Bone marrow (tissue), 2 donors: ENCODE measurements at places on chromosomes 1 and 21.

DNA sequence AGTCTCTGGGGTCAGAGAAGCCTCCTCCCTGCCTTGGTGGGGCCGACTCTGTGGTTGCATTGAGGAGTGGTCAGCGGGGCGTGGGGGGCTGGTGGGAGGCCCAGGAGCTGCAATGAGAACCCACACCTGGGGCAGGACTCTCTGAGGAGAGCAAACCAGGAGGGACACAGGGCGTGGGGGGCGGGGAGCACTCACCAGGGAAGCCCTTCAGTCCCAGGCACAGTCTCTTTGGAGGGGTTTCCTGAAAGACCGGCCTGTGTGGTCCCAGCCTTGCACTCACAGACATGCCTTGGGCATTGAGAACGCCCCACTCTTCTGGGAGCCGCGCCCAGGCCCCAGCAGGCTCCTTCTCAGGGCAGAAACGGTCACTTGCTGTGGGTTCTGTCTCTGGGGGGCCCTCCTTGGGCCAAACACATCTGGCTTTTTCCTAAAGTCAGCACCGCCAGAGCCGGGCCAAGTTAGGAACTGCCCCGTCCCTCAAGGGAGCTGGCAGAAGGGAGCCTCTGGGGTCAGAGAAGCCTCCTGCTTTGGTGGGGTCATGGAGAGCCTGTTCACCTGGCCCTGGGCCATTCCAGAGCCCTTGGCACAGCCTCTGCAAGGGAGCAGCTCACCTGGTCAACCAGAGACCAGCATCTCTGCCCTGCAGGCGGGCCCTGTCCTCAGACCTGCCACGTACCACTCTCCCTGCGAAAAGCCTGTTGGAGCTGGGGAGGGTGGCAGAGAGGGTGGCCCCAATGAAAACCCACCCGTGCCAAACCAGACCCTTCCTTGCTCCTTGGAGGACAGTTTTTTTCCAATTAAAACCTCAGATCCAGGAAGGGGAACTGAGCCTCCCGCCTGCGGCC, 59.9 kb upstream of the TTC34 start:
- DNase-seq: no peak

DNA sequence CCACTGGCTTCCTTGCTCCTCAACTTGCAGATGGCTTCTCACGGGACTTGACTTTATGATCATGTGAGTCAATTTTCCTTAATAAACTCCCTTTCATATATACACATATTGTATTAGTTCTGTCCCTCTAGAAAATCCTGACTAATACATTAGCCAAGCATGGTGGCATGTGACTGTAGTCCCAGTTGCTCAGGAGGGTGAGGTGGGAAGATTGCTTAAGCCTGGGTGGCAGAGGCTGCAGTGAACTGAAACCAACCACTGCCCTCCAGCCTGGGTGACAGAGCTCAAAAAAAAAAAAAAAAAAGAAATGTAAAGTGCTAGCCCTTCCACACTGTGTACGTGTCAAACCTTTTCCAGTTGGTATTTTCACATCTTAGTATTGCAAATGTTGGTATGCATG, 857.0 kb downstream of the LTN1 start:
- DNase-seq: no peak

- no peak for DNase-seq
Measured at GRCh38 chr21:25638660-25639550, at the start of gene JAM2. Gene JAM2 (plus strand): TSS chr21:25639258. CDS start chr21:25639822, 564 bp downstream.

- no peak for DNase-seq
Measured at GRCh38 chr1:82099170-82099569, 298.4 kb downstream of the ADGRL2 start.

- no peak for DNase-seq
Measured at GRCh38 chr1:6861075-6861724, 75.9 kb downstream of the CAMTA1 start.

GRCh38 chr21:45529785-45530422, 12.3 kb downstream of the SLC19A1 start:
- DNase-seq: no peak

- DNase-seq: no peak
Measured at GRCh38 chr1:27360159-27361043, 6.4 kb downstream of the MAP3K6 start.

DNA sequence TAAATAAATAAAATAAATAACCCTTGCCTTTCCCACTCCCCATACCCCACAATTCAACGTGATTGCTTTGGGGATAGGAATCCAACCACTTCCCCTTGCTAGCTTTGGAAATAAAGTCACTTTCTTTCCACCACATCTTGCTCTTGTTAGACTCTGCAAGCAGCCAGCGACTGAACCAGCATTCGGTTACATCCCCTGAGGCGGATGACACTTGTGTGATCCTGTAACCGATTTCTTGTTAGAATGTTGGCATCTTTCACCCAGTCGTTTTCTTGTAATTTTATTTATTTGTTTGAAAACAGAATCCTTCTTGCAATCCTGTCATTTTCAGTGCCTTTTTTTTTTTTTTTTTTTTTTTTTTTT, 1.6 kb upstream of the IFNGR2 start:
- DNase-seq: no peak

DNA sequence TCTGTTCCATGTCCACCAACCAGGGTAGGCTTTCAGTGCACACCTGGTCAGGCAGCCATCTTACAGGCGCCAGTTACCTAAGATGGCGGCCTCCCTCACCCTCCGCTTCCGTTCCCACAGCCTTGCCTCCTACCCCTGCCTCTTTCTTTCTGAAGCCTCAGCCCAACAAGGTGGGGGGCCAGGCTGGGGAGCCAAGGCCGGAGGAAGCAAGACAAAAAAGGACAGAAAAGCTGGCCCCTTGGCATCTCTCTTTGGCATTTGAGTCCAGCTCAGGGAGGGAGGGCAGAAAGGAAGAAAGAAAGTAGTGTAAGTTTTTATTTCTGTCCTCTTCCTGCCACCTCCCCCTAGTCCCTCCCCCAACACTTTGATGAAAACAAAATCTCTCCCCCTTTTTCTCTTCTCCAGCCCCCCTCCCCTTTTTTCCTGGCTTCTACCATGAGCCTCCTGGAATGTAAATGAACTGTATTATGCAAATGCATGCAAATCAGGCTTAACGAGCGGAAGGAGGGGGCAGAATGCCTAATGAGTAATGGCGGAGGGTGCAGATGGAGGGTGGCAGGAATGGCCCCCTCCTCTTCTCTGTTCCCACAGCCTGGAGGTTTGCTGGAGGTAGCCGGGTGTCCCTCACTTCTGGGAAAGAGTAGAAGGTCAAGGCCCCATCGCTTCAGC, 43.8 kb downstream of the RHBG start:
- no peak for DNase-seq

- DNase-seq: no peak
Measured at GRCh38 chr1:209883341-209883971, 54.6 kb upstream of the SYT14 start.

- DNase-seq: no peak
Measured at GRCh38 chr1:11399250-11399649, 79.7 kb upstream of the DISP3 start.

DNA sequence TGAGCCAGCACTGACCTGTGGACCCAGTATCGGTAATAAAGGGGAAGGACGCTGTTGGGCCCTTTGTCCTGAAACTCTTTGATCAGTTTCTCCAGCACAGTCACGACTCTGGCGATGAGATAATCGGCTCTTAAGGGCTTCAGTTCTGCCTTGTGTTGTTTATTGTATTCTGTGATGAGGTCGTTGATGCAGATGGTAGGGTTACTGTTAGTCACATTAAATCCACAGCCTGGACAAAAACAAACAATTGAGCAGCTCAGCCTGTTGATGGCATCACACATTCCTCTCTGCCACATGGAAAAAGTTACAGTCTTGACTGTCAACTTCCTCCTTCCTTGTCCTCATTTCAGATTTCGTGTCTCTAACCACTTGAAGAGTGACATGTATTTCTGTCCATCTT, 57.6 kb downstream of the SIM2 start:
- DNase-seq: no peak

GRCh38 chr1:152566681-152567080, at the start of gene LCE3E:
Gene LCE3E (minus strand): TSS chr1:152566780. CDS start chr1:152566208, 572 bp downstream.
- no peak for DNase-seq

DNA sequence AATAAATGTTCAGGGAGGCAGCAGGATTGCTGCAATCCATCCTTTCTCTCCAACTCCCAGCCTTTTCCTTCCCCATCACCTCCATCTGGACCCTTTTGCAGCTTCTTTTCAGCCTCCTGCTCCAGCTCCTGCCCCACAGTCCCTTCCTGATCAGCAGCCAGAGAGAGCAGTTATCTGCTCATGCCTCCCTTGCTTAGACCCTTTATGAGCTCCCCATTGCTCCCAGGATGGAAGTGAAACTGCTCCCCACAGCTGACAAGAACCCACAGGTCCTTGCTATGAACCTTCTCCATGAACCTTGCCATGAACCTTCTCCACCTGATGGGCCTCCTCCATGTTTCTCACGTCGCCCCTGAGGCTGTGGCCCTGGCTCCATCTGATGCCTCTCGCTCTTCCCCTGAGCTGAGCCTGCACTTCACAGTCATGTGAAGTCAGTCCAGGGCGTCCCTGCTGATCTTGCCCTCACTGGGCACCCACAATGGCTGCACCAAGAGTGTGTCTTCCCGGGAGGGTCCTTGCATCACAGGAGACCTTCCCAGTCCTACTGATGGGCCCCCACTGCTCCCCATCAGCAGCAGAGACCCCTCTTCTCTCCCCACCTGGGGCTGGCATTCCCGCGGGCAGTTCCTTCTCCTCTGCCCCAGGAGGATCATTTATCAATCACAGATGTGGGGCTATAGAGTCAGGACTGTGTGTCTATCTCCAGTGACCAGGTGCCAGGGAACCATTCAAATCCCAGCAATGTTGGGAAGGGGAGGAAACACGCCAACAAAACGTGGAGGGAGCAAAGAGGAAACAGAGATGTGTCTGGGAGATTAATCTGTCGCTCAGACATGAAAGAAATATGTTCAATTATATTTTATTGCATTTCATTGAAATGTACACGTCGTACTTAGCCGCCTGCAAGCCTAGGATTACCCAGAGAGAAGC, 73.1 kb downstream of the MATN1 start:
- no peak for DNase-seq

DNA sequence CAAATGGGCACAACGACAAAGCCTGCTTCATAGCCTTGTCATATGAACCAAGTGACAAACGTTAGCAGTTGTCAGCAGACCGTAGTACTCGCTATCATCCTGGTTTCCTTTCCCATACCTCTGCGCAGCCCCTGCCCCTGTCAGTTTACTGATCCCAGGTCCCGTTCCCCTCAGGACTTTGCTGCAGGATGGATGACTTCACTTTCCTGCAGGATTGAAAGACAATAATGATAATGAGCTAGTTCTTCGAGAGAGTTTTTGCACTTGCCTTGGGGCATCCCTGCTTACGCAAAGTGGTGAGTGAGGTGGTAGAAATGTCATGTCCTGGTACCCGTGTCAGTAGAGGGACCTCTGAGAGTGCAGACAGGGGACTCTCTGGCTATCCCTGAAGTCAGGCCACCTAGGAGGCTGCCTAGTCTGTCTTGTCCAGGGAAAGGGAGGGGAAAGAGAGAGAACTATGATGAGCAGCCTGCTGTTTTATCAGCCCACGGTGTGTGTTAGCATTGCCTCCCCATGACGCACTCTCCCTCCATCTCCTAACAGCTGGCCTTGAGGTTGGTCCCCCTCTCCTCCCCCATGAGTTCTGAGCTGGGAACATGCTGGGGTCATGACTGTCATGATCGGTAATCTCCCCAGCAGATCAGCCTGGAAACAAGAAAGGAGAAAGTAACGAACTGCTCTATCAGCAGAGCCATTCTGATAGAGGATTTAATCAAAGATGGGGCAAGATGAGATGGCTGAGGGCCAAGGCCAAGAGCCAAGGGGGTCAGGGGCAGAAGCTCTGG, 53.7 kb downstream of the ELK4 start:
- DNase-seq: no peak

DNA sequence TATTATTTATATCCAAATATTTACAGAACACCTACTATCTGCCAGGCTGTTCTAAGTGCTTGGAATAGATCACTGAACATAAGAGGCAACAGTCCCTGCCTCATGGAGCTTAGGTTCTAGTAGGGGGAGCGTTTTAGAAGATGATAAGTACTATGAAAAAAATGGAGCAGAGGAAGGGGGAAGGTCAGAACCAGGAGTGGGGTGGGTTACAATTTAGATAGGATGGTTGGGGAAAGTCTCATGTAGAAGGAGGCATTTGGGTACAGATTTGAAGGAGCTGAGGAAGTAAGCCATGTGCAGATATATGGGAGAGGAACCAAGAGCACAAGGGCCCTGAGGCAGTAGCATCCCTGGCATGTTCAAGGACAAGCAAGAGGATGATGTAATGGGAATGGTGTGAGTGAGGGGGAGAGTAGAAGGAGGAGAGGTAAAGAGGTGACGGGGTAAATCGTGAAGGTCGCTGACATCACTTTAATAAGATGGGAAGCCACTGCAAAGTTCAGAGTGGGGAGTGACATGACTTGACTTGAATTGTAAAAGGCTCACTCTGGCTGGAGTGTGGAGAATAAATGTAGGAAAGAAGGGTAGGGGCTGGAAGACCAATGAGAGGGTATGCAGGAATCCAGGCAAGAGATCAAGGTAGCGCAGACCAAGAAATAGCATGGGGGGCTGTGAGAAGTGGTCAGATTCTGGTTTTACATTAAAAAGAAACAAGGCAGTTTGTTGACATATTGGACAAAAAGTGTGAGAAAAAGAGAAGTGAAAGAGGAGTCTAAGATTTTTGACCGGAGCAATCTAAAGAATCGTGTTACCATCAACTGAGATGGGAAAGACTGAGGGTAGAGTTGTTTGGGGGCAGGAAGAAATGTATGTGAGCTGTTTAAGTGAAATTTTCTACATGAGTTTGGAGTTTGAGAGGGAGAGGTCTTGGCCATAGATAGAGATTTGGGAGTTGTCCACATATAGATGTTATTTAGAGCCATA, 92.6 kb downstream of the LPAR3 start:
- no peak for DNase-seq

DNA sequence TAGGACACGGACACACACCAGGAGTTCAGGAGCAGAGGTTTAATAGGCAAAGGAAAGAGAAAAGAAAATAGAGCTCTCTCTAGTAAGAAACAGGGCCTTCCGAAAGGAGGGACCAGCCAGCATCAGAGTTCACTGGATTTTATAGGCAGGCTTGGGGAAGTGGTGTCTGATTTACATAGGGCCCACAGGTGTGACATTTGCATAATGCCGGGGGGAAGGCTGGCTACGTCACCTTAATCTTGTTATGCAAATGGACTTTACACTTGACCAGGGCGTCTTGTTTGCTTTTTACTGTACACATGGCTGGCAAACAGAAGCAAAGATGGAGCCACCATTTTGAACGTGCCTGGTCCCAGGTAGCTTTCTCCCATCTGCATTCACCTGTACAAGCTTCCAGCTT, at the start of gene OR14A16:
Gene OR14A16, minus strand, starts transcription at position 97 of the 400 bp plus-strand sequence. CDS start 8,390 bp downstream, outside the sequence.
- DNase-seq: no peak

DNA sequence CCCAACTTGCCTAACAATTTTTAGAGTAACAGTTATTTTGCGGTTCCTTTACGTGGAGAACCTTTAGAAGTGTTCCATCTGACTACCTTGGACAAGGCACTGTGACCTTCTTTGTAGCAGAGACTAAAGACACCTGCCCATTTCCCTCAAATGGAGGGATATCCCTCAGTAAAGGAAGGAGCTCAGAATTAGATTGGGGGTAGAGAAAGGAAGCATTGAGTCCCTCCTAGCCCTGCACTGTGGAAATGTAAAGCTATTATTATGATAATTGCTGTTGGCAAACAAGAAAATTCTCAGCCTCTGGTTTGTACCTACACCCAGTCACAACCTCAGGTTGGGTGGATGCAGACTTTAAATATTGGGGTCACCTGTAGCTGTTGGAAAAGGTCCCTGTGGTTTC, 72.6 kb upstream of the MACF1 start:
- no peak for DNase-seq
